Aorta (tissue), 5 donors: ENCODE measurements at places on chromosomes 13 and 19. TPM values are rescaled to one million over a fixed set of nuclear protein-coding genes. Genes with fewer than 3 reads are reported as not detected.

FFAR3 gene
- not detected for polyA plus RNA-seq

GRCh38 chr19:33245948-33246708 lies 20.5 kb upstream of the SLC7A10 start:
- no peak for DNase-seq

DNA sequence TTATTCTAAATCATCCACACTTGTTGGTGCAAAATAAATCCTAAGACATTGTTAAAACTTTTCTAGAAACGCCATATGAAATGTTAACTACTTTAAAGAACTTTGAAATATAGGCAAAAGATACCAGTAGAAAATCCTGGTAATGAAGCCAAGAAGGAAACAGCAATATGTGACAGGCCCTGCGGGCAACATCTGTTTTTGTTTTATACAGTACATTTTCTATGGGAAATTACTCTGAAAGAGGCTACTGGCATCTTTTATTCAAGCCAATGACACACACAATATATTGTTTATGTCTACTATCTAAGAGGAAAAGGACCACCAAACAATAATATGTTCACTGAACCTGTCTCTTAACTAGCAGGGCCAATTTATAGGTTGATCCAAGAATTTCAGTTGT lies 829.7 kb downstream of the PCDH17 start:
- DNase-seq: no peak

DNA sequence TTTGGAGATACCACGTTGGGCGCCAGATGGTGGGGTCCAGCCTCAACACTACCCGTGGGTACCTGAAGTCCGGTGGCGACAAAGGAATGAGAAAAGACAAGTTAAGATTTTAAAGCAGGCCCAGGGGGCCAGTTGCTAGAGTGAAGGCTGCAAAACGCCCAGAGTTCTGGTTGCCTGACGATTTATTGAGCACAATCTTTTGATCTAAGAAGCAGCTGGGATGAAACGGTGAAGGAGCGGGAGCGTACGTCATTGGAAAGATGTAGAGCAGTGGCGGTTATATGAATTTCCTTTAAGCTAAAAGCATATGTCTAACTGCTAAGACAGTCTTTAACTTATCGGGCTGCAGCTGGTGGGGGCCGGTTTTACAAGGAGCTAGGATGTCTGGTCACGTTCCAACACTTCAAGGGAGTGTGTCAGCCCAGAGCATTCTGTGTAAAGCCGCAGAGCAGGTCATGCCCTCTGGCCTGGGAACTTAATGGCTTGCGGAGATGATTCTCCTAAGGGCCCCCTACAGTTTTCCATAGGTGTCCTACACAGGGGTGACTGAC lies 28.9 kb upstream of the EVI5L start:
- no peak for DNase-seq

FBXO27 gene
- 2.8 TPM for polyA plus RNA-seq

RFPL4AL1 gene
- not detected for polyA plus RNA-seq

C19orf73 gene
- polyA plus RNA-seq: 5.4 TPM

ZNF714 gene
- 1.2 TPM for polyA plus RNA-seq

CEACAM20 gene
- polyA plus RNA-seq: 0.63 TPM

- DNase-seq: no peak
Measured at GRCh38 chr13:20901668-20902437, 693 bp downstream of the XPO4 start.

- no peak for DNase-seq
Measured at GRCh38 chr19:51108805-51109146, 567 bp upstream of the CTU1 start.

TIMM50 gene
- 61.8 TPM for polyA plus RNA-seq

ZNF266 gene
- polyA plus RNA-seq: 48.3 TPM

- no peak for DNase-seq
Measured at GRCh38 chr13:66402066-66402465, 828.1 kb downstream of the PCDH9 start.

- DNase-seq: no peak
Measured at GRCh38 chr13:31962731-31963370, 68.7 kb upstream of the FRY start.

ZNF443 gene
- 1.6 TPM for polyA plus RNA-seq

FXYD1 gene
- polyA plus RNA-seq: 288 TPM
